ENCODE measurements at places on chromosomes 5 and 9.

DNA sequence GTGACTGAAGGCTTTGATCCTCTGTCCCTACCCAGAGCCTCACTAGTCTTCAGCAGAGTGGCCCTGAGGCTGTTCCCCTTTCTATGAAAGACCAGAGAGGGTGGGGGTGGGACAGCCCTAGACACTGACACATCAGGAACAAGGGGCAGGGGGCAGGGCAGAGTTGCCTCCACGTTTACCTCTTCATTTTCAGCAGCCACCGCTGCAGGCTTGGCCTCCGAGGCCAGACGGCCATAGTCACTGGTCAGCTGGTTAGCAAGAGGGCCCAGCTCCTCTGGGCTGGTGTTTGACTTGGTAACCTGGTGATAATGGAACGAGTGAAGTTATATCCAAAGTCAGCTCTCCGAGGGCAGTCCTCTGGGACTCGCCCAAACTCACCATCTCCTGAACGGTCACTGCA lies 15.6 kb upstream of the TPM2 start:
- no peak for DNase-seq

- DNase-seq = peak; percentile 30
These were observed 12.1 kb upstream of the TNFAIP8 start for GRCh38 chr5:119343766-119344165.

- no peak for DNase-seq
These were observed 8.2 kb downstream of the IL4 start for GRCh38 chr5:132681983-132682382.

- DNase-seq = no peak
These were observed 4.8 kb downstream of the ORM2 start for GRCh38 chr9:114334490-114334889.

DNA sequence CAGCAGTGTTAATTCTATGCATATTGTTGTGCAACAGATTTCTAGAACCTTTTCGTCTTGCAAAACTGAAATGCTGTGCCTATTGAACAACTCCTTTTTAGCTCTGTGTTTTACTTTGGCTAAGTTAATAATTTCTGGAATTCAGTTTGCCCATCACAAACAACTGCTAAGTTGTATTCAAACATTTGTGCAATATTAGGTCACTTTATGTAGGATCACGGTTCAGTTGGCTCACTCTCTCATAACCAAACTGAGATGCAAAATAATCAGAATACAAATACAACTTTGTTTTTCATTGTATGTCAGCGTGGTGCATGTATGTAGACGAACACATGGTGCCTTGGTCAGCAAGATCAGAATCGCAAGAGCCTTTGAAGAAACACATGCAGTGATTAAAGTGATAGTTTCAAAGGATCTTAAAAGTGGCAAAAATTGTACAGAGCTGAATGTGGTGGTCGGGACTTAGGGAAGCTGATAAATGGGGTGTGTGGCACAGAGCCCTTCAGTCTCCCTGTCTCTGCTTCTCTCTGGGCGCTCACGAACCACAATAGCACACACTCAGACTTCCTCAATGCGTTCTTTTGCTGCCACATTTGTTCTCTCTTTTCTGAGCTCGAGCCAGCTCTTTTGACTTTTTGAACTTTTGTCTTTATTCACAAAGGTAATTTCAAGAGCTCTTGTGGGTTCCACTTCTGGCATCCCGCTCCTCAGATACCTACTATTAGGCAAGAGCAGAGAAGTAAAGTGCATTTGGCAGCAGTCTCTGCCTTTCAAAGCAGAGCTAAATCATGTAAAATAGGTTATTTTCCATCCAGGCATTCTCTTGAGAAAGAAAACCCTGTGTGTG lies 112.4 kb upstream of the CTSL start:
- no peak for DNase-seq

GRCh38 chr9:99143655-99144054 lies 38.7 kb downstream of the TGFBR1 start:
- DNase-seq = no peak

DNA sequence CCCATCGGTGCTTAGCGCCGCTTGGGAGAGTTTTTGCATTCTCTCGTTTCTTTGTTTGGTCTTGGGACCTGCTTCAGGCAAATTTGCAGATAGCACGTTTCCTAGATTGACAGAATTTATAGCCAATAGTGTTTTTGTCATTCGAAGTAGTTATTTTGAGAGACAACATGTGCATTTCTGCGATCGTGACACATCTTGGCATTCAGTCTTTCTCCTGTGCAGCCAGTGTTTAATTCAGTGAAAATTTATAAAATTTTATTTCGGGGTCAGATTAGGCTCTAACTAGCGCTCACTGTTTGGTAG lies 830 bp downstream of the PRRC1 start:
- no peak for DNase-seq

DNA sequence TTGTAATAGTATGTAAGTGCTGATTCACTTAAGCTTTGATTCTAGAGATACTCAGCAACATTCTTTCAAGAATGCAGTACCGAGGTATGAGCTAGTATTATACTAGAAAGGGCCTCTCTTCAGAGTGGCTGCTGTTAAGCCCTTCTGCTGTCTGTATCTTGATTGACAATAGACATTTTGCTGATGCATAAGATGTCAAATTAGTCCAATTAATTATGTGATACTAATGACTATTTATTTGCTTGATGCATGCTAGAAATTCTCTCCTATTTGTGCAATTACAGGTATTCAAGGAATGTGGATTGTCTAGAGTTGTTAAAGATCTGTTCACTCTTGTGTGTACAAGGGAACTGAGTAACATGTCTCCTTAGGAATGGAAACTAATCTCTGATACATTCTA lies 92.3 kb upstream of the PTGER4 start:
- DNase-seq = no peak

DNA sequence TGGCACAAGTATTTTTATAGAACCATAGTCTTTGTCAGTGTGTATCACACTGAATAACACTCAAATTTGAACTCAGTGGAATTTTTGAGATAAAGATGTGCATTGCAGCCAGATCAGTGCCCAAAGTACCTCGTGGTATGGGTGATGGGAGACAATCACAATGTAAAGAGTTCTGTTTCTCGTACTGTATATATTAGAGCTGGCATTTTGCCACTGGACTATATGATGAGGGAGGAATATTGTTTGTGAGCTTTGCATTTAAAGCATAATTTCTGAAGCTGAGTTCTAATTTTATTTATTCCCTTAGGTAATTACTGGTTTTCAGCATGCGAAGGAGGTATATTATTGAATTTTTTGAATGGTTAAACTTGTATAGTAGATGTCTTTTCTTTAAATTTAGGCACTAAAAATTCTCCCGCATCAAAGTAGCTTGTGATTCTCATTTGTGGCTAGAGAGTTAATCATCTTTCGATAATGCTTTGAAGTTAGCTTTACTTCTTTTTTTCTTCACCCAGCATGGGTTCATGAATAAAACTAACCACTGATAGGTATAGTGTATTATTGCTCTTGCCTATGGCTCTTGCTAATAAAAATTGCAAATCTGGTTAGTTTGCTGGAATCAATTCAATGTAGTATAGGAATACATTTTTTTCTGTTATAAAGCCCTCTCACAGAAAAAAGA lies 43.1 kb downstream of the PAM start:
- no peak for DNase-seq

DNA sequence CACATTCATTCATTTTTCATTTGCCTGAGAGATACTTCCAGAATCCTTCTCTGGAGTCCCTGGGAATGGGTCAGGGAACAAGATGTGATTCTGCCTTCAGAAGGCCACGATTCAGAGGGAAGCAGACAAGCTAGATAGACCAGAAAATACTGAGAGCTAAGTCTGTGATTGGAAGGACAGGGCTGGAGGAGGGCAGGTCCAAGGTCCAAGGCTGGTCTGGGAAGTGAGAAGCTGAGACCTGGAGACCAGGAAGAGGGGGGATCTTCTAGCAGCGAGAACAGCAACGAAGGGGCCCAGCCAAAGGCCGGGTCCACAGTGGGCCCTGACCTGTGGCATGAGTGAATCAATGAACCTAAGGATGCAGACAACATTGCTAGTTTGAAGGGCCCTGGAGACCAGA lies 4.1 kb upstream of the IER5L start:
- DNase-seq = no peak

GRCh38 chr5:76471987-76472334 lies 68.9 kb downstream of the IQGAP2 start:
- DNase-seq = no peak

- no peak for DNase-seq
These were observed 146.8 kb downstream of the PIK3R1 start for GRCh38 chr5:68362331-68362730.

GRCh38 chr5:167063788-167064187 lies 1227.7 kb upstream of the WWC1 start:
- no peak for DNase-seq

DNA sequence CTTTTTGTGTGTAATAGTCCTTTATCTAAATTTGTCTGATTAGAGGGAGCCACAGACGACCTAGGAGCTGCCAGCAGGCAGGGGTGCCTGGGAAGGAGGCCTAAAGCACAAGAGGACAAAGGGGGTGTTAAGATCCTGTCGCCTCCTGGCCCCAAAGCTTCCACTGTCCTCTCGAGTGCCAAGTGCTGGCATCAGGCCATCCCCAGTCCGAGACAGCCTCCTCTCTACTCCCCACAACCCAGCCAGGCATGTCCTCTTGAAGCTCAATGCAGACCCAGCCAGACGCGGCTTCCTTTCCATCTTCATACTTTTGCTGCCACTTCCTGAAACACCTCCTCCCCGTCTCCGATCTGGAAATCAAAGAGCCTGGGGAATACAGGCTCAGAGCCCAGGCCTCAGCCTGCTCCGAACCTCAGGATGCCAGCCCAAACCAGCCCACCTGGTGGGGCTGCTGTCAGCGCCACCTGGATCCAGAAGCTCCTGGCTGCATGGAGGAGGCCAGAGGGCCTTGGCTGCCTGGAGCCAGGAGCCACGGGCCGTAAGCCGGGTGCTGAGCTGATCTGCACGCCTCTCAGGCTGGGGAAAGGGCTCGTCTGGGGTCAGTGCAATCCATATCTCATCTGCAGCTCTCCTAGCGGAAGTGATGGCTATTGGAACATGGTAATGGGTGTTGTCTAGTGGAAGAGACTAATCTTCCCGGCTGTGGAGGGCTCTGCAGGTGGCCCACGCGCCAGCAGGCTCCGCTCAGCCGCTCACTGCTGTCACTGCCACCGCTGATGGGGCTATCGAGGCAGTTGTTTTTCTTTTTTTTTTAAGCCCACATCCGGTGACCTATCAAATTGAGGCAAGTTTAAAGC lies 60.2 kb upstream of the FUBP3 start:
- no peak for DNase-seq

DNA sequence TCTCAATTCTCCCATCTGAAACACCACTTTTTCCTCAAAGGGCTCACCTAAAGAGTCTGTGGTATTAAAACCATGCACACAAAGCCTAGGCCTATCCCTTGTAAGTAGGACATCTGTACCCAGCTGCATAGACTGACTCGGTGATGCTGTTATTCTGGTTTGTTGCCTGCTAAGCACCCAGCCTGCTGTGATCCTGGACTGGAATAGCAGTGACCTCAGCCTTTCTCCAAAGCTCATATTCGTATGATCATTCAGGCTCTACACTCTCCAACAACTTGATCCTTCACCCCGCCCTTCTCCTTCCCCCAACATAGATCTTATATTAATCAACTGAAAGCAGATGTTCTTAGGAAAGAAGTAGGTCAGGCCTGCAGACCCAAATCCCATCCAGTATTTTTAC lies 81.4 kb upstream of the WWC1 start:
- DNase-seq = no peak

DNA sequence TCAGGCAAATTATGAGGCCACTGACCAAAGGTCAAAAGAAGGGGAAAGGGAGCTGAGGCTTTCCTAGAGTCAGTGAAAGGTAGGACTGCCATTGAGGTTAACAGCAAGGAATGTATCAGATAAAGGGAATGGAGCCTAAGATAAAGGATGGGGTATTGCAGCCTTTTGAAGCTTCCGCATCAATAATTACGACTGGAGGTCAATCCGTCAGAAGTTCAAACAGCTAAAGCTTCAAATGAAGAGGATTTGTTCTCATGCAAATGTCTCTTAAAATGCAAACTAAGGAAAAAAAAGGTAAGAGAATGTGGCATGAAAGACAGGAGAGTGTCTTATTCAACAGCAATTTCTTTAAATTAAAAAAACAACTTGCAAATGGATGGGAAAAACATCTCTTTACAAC lies 341.1 kb upstream of the RGMB start:
- DNase-seq = no peak

GRCh38 chr5:178630475-178630930 lies 3.7 kb upstream of the CLK4 start:
- no peak for DNase-seq

DNA sequence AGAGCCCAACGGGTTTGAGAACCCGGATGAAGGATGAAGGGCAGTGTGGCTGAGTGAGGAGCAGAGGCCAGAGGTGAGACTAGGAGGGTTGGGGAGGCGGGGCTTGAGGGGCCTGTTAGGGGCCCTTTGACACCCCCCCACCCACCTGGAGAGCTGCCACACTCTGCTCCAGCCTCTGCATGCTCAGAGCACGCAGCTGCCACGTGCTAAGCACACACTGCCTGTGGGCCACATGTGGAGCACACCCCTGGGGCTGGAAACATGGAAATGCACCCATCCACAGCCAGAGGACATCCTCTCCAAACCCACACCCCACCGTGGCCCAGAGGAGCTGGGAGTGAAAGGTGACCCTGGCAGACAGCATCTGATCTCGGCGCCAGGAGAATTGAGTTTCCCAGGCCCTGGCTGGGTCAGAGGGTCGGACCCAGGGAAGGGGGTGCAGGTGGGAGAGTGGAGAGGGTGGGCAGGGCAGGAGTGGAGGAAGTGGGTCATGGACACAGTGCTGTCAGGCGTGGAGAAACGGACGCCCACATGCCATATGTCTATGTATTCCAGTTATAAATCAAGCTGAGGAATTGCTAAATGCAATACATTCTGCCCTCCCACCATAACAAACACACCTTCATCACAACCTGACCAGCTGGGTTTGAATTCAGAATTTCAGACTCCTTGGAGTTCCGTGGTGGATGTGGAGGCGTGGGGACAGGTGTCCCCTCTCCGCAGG lies 5.9 kb downstream of the DNM1 start:
- DNase-seq = no peak

- no peak for DNase-seq
These were observed 138.7 kb downstream of the HTR1A start for GRCh38 chr5:63823583-63823982.

DNA sequence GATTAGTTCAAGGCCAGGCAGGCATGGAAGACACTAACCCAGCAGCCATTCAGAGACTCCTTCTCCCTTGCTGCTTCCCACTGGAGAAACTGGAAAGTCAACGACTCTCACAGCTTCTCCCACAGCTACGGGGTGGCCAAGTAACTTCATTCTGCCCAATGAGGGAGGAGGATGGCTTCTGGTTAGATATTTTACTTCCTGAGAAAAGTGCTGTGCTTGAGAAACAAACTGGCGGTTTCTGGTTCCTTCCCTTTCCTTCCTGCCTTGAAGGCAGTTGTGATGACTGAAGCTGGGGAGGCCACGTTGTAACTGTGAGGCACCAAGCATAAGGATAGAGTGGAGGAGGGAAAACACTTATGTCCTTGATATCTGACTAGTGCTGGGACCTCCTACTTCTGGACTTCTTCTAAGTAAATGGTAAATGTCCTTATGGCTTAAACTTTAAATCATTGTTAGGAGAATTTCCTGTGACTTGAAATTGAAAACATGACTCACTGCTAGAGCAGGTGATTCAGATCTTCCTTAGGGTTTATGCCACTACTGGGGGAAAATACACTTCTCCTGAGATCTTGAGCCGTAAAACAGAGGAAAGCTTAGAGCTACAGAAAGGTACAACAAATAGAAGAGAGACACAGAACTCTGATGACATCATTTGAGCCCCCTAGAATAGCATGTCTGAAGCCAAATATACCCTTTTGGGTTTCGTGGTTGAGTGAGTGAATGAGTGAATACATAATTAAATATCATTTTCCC lies 3.1 kb upstream of the GNPDA1 start:
- peak; percentile 28 for DNase-seq
